Upper lobe of left lung (tissue), 6 donors: ENCODE measurements at places on chromosomes 1 and 21. TPM values are rescaled to one million over a fixed set of nuclear protein-coding genes. Genes with fewer than 3 reads are reported as not detected.

Gene FCAMR
- 7.3 TPM for total RNA-seq

- no peaks in the 10 kb centered on the region for H3K27me3 ChIP-seq
- H3K36me3 ChIP-seq, result no peaks in the 10 kb centered on the region
- H3K27ac ChIP-seq, result no peak overlapping the region
- no peak for DNase-seq
- H3K4me3 ChIP-seq, result no peak overlapping the region
- no peaks in the 10 kb centered on the region for H3K4me1 ChIP-seq
Measured at GRCh38 chr1:174051956-174052355, 29.8 kb upstream of the RC3H1 start.

- no peak overlapping the region for H3K4me3 ChIP-seq
- no peaks in the 10 kb centered on the region for H3K36me3 ChIP-seq
Measured at GRCh38 chr21:14817311-14817710, 247.5 kb downstream of the NRIP1 start.

GRCh38 chr1:56863265-56863992 lies 8.8 kb downstream of the C8A start:
- H3K27ac ChIP-seq, result no peak overlapping the region
- no peaks in the 10 kb centered on the region for H3K4me1 ChIP-seq
- no peaks in the 10 kb centered on the region for H3K36me3 ChIP-seq
- no peak overlapping the region for H3K4me3 ChIP-seq
